ENCODE measurements at places on chromosomes 12 and 14.

- no peak overlapping the region for H3K27ac ChIP-seq
- H3K4me3 ChIP-seq: no peak overlapping the region
- no peak for DNase-seq
- H3K27me3 ChIP-seq: no peaks in the 10 kb centered on the region
Measured at GRCh38 chr12:62910549-62911169, 24.3 kb downstream of the PPM1H start.

GRCh38 chr14:81567302-81567701 is 33.6 kb upstream of the SEL1L start:
- DNase-seq: no peak
- no peak overlapping the region for H3K27ac ChIP-seq
- no peaks in the 10 kb centered on the region for H3K27me3 ChIP-seq
- H3K36me3 ChIP-seq: no peaks in the 10 kb centered on the region
- no peaks in the 10 kb centered on the region for H3K4me1 ChIP-seq
- H3K4me3 ChIP-seq: no peak overlapping the region

- no peak overlapping the region for H3K4me3 ChIP-seq
- H3K4me1 ChIP-seq: no peaks in the 10 kb centered on the region
- H3K27me3 ChIP-seq: no peaks in the 10 kb centered on the region
- no peak for DNase-seq
- H3K36me3 ChIP-seq: no peaks in the 10 kb centered on the region
Measured at GRCh38 chr14:100028990-100029677, 36.1 kb upstream of the EVL start.

DNA sequence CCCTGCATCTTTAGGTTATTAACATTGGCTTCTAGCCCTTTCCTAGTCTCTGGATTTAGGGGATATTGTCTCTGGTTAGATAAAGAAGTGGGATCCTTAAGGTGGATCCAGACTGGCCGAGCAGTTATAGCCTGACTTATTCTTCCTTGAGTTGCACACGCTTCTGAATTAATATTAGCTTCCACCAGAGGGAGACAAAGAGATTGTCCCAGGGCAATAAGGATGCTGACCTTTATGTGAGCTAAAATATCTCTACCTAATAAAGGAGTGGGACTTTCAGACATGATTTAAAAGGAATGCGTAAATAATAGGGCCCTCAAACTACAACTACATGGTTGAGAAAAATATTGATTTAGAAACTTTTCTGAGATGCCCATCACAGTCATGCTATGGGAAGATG is 139.7 kb downstream of the SLCO1B3 start:
- no peaks in the 10 kb centered on the region for H3K27me3 ChIP-seq
- H3K4me1 ChIP-seq: no peaks in the 10 kb centered on the region
- no peak overlapping the region for H3K27ac ChIP-seq
- H3K36me3 ChIP-seq: no peaks in the 10 kb centered on the region
- no peak for DNase-seq

- no peaks in the 10 kb centered on the region for H3K27me3 ChIP-seq
- H3K27ac ChIP-seq: no peak overlapping the region
- H3K4me3 ChIP-seq: no peak overlapping the region
- no peaks in the 10 kb centered on the region for H3K4me1 ChIP-seq
Measured at GRCh38 chr14:102662636-102663430, 70.4 kb downstream of the RCOR1 start.

DNA sequence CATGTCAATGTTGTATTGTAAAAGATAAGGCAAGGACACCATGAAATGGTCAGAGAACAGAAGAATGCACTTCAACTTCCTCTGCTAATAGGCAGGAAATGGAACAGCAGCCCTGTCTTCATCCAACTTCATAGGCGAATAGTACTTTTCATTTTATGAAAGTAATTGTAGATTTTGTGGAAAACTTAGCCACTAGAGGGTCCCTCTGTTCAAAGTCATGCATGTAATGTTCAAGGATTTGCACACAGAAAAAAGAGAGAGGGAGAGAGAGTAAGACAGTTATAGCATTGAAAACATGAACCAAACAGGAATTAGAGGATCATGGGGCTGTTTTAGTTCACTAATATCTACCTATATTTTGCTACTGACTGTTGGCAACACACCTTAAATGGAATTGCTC is 172.2 kb downstream of the FLRT2 start:
- H3K27me3 ChIP-seq: no peaks in the 10 kb centered on the region
- no peak overlapping the region for H3K27ac ChIP-seq
- no peak overlapping the region for H3K4me3 ChIP-seq
- no peaks in the 10 kb centered on the region for H3K36me3 ChIP-seq

DNA sequence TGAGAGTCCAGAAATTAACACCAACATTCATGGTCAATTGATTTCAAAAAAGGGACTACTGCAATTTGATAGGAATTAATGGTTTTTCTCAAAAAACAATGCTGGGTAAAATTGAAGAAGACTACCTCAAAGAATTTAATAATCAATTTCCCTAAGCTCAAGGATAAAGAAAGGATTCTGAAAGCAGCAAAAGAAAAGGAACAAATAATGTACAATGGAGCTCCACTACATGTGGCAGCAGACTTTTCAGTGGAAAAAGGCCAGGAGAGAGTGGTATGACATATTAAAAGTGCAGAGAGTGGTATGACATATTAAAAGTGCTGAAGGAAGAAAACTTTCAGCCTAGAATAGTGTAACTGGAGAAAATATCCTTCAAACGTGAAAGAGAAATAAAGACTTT is 15.6 kb upstream of the TAS2R43 start:
- no peak overlapping the region for H3K27ac ChIP-seq
- H3K27me3 ChIP-seq: no peaks in the 10 kb centered on the region
- no peak for DNase-seq

DNA sequence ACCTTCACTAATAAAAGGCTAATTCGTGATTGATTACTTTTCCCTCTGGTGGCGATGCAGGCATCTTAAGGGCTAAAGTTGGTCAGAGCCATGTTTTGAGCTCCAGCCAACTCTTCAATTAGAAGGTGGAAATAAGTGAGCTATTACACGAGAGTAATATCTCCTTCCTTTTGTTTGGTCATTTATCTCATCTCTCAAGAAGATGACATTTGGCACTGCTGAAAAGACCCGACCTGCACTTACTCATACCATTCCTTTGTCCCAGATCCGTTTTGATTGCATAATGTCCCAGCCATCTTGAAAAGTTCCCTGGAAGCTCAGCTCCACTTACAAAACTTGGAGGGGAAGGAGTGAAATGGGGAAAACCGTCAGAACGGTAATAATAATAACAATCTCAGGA is 316.2 kb downstream of the VRK1 start:
- H3K4me1 ChIP-seq: no peaks in the 10 kb centered on the region
- DNase-seq: no peak
- H3K36me3 ChIP-seq: no peaks in the 10 kb centered on the region
- no peak overlapping the region for H3K4me3 ChIP-seq
- H3K27me3 ChIP-seq: no peaks in the 10 kb centered on the region
- H3K27ac ChIP-seq: no peak overlapping the region

GRCh38 chr12:8064131-8064530 is 2.0 kb downstream of the C3AR1 start:
- no peaks in the 10 kb centered on the region for H3K36me3 ChIP-seq
- H3K27ac ChIP-seq: no peak overlapping the region
- H3K27me3 ChIP-seq: no peaks in the 10 kb centered on the region
- DNase-seq: no peak
- no peaks in the 10 kb centered on the region for H3K4me1 ChIP-seq

DNA sequence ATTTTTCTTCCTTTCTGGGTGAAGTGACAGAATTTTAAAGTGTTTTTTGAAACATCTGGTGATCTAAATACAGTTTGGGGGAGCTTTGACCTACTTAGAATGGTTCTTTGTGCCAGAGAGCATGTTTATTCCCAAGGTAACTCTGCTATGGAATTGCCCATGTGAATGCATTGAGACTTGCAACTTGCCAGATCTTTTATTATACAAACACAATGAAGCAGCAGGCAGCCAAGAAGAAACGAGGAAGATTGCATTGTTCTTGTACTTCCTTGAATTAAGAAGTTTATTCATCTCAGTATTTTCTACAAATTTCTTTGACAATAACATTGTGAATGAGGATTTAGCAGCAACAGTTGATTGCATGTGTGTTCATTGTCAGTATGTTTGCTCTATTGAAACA is 55.5 kb downstream of the FGD4 start:
- DNase-seq: no peak
- no peaks in the 10 kb centered on the region for H3K36me3 ChIP-seq
- no peak overlapping the region for H3K4me3 ChIP-seq
- H3K27ac ChIP-seq: no peak overlapping the region
- H3K4me1 ChIP-seq: peaks cover 6% of the 10 kb centered on the region

- no peak overlapping the region for H3K27ac ChIP-seq
- no peaks in the 10 kb centered on the region for H3K4me1 ChIP-seq
- H3K36me3 ChIP-seq: no peaks in the 10 kb centered on the region
- no peaks in the 10 kb centered on the region for H3K27me3 ChIP-seq
- no peak for DNase-seq
Measured at GRCh38 chr12:118436002-118436730, 59.8 kb downstream of the SUDS3 start.

- H3K27ac ChIP-seq: no peak overlapping the region
- H3K4me3 ChIP-seq: no peak overlapping the region
- H3K36me3 ChIP-seq: no peaks in the 10 kb centered on the region
- no peaks in the 10 kb centered on the region for H3K27me3 ChIP-seq
- peaks cover 8% of the 10 kb centered on the region for H3K4me1 ChIP-seq
- no peak for DNase-seq
Measured at GRCh38 chr12:50520416-50521207, 15.8 kb downstream of the DIP2B start.

DNA sequence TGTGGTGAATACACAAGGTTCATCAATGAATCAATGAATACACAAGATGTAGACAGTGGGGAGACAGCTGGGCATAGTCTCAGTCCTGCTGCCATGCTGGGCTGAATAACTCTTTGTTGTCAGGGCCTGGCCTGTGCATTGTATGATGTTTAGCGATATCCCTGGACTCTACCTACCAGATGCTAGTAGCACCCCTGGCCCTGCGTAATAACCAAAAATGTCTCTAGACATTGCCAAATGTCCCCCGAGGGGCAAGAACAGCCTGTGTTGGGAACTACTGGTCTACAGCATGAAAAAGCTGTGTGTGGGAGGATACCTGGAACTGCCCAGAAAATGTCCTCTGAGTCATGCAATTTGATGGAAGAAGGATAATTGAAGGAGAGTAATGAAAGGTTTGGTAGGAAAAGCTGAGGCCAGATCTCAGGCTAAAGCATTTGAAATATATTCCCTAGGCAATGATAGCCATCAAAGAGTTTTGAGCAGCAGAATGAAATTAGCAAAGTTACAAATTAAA is 128.2 kb downstream of the TMEM30B start:
- no peak for DNase-seq
- H3K4me3 ChIP-seq: no peak overlapping the region
- no peaks in the 10 kb centered on the region for H3K27me3 ChIP-seq
- no peak overlapping the region for H3K27ac ChIP-seq
- H3K36me3 ChIP-seq: no peaks in the 10 kb centered on the region

- peak overlapping the region; percentile 30 for H3K27ac ChIP-seq
- H3K4me1 ChIP-seq: no peaks in the 10 kb centered on the region
- no peaks in the 10 kb centered on the region for H3K27me3 ChIP-seq
- no peaks in the 10 kb centered on the region for H3K36me3 ChIP-seq
- peak; percentile 92 for DNase-seq
Measured at GRCh38 chr12:67593041-67593440, 55.5 kb upstream of the DYRK2 start.

- no peak overlapping the region for H3K4me3 ChIP-seq
- H3K4me1 ChIP-seq: no peaks in the 10 kb centered on the region
- no peaks in the 10 kb centered on the region for H3K36me3 ChIP-seq
Measured at GRCh38 chr12:46675736-46676135, 150.1 kb downstream of the SLC38A4 start.

DNA sequence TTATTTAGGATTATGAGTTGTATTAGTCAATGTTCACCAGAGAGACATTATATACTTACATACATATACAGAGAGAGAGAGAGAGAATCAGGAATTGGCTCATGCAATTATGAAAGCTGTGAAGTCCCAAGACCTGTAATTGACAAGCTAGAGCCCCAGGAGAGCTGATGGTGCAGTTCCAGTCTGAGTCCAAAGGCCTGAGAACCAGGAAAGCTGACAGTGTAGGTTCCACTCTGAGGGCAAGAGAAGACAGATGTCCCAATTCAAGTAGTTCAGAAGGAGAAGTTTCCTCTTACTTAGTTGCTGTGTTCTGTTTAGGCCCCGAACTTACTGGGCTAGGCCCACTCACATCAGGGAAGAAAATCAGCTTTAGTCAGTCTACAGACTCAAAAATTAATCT is 76.4 kb upstream of the FICD start:
- no peaks in the 10 kb centered on the region for H3K27me3 ChIP-seq
- no peaks in the 10 kb centered on the region for H3K36me3 ChIP-seq
- no peaks in the 10 kb centered on the region for H3K4me1 ChIP-seq
- no peak overlapping the region for H3K4me3 ChIP-seq

DNA sequence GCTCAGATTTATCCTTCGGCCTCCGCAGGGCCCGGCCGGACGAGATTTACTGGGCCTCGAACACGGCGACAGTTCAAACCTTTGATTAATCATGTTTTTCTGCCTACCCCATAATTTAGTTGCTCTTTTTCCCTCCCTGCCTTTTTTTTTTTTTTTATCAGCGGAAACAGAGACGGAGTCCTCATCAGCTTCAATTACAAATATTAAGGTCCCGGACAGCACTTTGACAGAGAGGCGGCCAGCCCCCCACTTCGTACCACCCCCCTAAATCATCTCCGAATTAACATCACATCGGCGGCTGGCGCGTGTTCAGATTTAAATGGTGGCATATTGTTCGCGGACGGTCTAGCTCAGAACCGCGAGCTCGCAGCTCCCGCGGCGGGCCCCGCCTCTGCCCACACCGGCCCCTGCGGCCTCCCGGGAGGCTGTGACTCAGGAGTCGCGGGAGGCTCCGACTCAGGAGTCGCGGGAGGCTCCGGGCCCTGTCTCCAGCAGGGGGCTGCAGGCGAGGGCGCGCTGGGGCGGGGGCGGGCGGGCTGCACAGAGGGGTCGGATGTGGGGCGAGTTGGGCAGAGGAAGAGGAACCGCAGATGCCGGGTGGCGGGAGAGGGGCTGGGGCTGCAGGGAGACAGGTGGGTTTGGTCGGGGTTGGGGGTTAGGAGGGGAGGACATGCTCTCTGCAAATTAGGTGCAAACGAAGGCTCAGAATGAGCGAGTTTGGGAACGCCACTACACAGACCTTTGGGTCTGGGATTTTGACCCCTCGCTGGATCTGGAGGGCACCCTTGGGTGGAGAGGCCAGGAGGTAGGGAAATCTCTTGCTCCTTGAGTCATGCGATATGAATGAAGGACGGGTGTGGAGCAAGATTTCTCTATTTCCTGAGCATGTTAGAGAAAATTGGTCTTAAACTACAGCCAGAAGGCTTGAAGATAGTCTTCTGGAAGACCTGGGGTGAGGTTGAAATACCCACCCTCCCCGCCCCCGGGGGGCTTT is 19.6 kb upstream of the ATP5MC2 start:
- no peak overlapping the region for H3K27ac ChIP-seq
- no peaks in the 10 kb centered on the region for H3K4me1 ChIP-seq
- DNase-seq: peak; percentile 25
- H3K36me3 ChIP-seq: no peaks in the 10 kb centered on the region
- peaks cover 54% of the 10 kb centered on the region for H3K27me3 ChIP-seq

All from colonic mucosa (tissue), 4 donors.